ENCODE measurements at places on chromosomes 3 and 15. TPM values are rescaled to one million over a fixed set of nuclear protein-coding genes. Genes with fewer than 3 reads are reported as not detected.

Gene NPAP1
- not detected for total RNA-seq

Gene RBMS3
- total RNA-seq, result 22.8 TPM

Gene TMC3
- total RNA-seq, result not detected

DNA sequence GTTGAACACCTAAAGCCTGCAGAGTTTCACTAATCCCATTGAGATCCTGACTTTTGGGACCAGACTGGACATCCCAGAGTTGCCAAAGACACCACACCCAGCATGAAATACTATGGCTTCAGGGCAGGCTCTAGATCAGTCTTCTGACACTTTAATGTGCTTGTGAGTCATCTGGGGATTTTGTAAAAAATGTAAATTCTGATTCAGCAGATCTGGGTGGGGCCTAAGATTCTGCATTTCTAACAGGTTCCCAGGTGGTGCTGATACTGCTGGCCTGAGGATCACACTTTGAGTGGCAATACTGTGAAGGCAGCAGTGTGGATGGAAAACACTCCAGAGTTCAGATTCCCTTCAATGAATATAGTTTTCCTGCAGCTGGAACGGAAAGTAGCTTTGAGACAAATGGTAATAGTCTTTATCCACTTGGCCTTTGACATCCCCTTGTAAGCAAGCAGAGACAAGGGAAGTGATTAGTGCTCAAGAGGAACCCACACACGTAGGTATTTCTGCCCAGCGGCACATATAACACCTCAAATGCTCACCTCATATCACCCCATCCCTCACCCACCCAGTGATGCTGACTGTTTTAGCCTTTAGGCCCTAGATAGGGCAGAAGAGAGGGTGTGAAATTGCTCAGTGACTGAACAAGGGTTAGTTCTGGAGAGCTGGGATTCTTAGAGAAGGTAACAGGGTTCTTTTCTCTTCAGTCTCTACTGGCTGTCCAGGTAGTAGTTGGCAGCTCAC lies 51.5 kb upstream of the GSK3B start:
- DNase-seq, result peak; percentile 75

DNA sequence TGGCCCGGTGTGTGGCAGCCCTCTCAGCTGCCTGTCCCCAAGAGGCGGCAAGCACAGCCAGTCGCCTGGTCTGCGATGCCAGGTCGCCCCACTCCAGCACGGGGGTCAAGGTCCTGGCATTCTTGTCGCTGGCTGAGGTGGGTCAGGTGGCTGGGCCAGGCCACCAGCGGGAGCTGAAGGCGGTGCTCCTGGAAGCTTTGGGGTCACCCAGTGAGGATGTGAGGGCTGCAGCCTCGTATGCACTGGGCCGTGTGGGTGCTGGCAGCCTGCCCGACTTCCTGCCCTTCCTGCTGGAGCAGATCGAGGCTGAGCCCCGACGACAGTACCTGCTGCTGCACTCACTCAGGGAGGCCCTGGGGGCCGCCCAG lies 20.8 kb downstream of the CAND2 start:
- no peak for DNase-seq

GRCh38 chr15:38474155-38474757 lies 20.3 kb downstream of the FAM98B start:
- DNase-seq, result peak; percentile 72
